Mucosa of gallbladder (tissue), 1 donor: ENCODE measurements at places on chromosomes 13 and 19. TPM values are rescaled to one million over a fixed set of nuclear protein-coding genes. Genes with fewer than 3 reads are reported as not detected.

GRCh38 chr13:33745370-33746324, 72.3 kb upstream of the RFC3 start:
- DNase-seq = no peak

DNA sequence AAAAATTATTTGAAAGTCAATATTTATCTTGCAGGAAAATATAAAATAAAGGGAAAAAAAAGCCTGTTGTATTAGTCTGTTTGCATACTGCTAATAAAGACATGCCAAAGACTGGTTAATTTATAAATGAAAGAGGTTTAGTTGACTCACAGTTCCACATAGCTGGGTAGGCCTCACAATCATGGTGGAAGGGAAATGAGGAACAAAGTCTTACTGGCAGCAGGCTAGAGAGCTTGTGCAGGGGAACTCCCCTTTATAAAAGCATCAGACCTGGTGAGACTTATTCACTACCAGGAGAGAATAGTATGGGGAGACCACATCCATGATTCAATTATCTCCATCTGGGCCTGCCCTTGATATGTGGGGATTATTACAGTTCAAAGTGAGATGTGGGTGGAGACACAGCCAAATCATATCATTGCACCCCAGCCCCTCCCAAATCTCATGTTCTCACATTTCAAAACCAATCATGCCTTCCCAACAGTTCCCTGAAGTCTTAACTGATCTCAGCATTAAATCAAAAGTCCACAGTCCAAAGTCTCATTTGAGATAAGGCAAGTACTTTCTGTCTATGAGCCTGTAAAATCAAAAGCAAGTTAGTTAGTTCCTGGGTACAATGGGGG, 1416.5 kb upstream of the SPRY2 start:
- peak; percentile 18 for DNase-seq

HTR2A gene
- total RNA-seq = 0.66 TPM

CBY2 gene
- not detected for total RNA-seq
